Putamen (tissue), 1 donor: ENCODE measurements at places on chromosomes 3 and 15.

- no peak for DNase-seq
Measured at GRCh38 chr3:2921903-2922302, 188.3 kb downstream of the IL5RA start.

DNA sequence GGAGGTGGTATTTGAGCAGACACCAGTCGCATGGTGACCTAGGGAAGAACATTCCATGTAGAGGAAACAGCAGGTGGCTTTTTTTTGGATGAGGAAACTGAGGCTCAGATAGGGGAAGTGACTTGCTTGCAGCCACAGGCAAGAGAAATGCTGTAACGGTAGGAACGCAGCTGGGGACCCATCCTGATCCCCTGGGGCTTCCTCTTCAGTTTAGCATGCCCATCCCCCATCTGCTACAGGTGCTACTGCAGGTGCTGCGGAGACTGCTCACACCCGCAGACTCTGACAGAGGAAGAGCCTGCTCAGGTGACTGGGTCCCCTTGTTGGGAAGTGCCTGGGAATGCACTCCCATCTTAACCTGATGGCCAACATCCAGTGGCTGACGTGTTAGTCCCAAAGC, 55.4 kb upstream of the SEC13 start:
- DNase-seq, result no peak

DNA sequence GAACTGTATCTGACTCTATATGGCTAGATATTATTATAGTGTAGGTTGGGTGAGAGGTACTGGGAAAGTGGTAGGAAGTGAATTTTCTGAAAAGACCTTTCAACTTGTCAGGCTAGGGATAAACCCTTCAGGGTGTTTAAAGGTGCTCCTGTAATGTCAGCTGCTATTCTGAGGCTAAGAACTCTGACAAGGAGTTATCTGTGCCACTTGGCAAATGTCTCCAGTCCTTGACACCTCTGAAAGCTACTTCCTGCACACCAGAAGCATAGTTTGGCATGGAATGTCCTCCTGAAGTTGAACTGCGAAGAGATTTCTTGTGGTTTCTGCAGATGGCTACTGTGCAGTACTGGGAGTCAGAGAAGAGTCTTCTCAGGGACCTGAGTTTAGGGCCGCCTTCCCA, 194.3 kb downstream of the CDIN1 start:
- DNase-seq, result no peak

GRCh38 chr3:38690185-38690584, 40.7 kb upstream of the SCN5A start:
- DNase-seq, result no peak

DNA sequence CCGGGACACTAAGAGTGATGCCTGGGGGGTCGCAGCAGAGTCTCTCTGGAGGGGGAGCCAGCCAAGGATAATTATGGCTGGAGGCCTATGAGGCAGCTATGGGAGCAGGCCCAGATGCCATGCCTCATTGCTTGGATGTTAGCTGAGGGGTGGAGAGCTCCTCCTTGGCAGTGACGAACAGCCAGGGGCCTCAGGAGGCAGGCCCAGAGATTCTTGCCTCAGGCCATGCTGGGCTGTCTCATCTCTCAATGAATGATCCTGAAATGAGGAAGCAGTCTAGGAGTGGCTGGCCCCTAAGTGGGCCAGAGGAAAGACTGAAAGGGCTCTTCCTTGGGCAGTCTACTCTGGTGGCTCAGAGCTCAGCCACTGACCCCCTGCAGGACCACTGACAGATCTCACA, 21.3 kb downstream of the KIF9 start:
- no peak for DNase-seq

- no peak for DNase-seq
Measured at GRCh38 chr15:41969851-41970431, 2.4 kb downstream of the EHD4 start.

DNA sequence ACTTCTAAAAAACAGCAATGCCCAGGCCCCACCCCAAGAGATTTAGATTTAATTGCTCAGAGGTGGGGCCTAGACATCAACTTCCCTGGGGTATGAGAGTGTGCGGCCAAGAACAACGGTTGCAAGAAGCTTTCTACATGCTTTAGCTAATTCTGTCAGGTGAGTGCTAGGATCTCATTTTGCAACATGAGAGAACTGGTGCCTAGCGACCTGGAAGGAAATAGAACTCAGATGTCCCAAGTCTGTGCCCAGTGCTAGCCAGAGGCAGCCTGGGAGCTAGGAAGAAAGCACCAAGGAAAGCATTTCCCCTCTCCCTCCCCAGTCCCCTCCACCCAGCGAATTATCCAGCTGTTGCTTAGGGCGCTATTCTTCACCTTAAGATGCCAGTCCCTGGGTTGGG, 22.9 kb upstream of the HRH1 start:
- no peak for DNase-seq

- no peak for DNase-seq
Measured at GRCh38 chr15:89370120-89370977, 35.7 kb upstream of the POLG start.

GRCh38 chr15:60648928-60649679, 170.2 kb upstream of the ICE2 start:
- DNase-seq, result no peak

GRCh38 chr15:95454403-95455262, 875.9 kb upstream of the NR2F2 start:
- DNase-seq, result no peak

- DNase-seq, result peak; percentile 42
Measured at GRCh38 chr3:46699676-46700523, 1.3 kb upstream of the TMIE start.

DNA sequence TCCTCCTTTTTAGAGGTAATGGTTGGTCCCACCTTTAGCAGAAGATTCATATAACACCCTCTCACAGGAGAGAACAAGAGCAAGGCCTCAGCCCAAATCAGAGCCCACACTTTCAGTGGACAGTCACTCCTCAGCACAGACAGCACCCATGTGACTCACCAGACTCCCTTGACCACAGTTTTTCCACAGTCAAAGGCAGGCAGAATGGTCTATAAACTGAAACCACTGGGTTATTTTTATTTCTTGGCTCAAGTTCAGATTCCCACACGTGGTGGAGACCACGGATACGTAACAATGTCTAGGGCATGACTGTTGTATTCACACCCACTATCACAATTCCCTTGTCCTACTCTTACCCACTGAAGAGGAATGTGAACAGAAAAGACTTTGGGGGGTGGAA, 237.8 kb upstream of the UBE2E1 start:
- no peak for DNase-seq

DNA sequence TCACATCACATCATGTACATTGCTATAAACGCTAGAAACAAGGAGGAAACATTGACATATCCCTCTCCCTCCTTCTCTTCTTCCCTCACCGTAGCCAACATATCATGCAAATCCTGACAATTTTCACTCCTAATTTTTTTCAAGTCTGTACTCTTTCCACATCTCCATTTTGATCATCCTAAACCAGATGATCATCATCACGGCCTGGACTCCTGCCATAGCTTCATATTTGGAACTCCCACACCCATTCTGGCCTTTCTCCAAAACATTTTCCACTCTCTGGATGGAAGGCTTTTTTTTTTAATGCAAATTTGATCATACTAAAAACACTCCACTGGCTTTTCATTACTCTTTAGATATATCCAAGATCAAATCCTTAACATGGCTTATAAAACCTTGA, 248.0 kb upstream of the CNTN3 start:
- DNase-seq, result no peak

DNA sequence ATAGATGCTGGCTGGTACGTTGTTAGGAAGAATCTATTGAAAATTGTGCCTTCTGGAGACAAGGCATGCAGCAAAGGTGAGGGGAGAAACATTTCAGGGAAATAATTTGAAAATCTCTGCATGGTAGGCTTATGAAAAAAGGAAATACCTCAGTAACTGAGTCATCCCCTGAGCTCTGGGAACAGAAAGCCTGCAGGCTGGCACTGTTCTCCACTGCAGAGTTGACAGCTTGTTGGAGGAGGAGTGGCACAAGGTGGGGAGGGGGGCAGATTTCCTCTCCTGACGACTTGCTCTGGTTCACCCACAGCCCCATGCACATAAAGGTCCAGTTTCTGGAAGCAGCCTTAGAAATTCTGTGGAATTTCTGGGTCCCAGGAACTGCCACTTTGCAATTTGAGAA, 179.4 kb downstream of the ABHD5 start:
- DNase-seq, result peak; percentile 58

GRCh38 chr3:87269723-87270122, 6.7 kb downstream of the POU1F1 start:
- no peak for DNase-seq

GRCh38 chr3:136142592-136142991, 53.5 kb downstream of the MSL2 start:
- DNase-seq, result no peak

DNA sequence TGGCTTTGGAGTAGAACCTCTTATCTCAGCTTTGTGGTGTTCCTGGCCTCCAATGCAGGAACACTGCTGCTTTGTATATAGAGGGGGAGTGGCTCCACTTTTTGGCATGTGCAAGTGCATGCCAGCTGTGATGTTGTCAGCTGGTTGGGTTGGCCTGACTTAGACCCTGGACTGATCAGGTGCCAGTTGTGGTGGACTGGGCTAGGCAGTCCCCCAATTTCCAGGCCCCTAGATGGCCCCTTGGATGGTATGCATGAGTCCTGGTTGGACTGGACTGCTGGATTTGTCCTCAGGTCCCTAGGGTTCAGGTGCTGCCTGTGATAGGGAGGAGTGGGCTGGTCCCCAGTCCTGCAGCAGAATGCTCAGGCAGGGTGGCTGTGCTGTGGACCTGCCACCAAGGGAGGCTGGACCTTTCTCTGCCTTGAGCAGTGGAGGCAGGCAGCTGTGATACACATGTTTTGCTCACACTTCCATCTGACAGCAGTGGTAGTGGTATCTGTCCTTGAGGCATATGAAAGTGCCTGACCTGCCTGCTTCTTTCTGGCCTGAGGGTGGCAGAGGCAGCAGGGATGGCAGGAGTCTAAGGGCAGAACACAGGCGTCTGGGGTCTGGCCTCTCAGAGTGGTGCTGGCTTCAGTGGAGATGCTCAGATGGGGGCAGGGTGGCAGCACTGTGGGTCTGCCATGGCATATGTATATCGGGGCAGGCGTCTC, 74.8 kb downstream of the STXBP5L start:
- DNase-seq, result no peak

- no peak for DNase-seq
Measured at GRCh38 chr3:13579063-13579462, 30.1 kb downstream of the FBLN2 start.

- DNase-seq, result no peak
Measured at GRCh38 chr3:25476639-25477038, 48.6 kb downstream of the RARB start.

- DNase-seq, result no peak
Measured at GRCh38 chr3:18337231-18337630, 87.9 kb downstream of the SATB1 start.

DNA sequence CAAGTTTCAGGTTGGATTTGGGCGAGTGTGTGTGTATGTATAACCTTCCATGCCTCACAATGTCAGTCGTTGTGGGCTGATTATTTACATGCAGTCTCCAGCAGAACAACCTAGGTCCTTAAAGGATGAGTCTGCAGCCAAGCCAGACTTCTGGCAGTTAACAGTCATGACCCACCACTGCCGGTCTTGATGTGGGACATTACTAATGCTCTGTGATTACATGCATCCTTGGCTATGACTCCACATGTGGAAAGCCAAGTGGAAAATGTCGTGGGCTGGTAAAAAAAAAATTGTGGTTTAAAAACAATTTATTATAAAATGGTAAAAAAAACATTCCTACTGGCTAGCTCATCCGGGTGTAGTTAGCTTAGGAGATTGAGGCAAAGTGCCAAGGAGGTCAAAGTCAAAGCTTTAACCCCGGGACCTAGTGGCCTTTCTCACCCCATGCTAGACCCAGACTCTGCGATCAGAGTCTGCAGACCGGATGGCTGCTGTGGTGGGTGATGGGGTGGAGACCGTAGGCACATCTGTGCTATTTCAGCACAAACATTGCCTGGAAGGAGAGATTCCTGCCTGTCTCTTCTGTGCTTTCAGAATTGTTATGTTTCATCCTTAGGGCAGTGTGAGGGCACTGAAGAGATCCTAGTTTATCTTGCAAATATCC, 6.8 kb downstream of the RARRES1 start:
- no peak for DNase-seq

DNA sequence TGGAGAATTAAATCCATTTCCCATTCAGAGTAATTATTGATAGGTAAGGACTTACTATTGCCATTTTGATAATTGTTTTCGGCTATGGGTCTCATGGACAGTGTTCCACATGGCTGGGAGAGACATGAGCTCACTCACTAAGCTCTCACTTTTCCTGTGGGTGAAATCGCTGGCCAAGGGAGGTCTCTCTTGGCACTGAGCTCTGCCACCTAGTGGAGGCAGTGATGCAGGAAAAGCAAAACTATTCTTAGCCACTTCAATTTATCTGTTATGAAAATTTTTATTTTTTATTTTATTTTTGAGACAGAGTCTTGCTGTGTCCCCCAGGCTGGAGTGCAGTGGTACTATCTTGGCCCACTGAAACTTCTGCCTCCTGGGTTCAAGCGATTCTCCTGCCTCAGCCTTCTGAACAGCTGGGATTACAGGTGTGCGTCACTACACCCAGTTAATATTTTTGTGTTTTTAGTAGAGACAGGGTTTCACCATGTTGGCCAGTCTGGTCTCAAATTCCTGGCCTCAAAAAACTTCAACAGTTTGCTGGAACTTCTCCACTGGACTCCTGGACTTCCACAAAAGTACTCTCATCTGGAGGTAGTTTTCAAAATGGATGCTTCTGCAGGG, 4.7 kb upstream of the RNF13 start:
- DNase-seq, result peak; percentile 87
